ENCODE measurements at places on chromosomes 1 and 21.

GRCh38 chr1:151716771-151717631 lies at the start of gene CELF3:
CELF3 (minus strand) TSS chr1:151716803; CDS start chr1:151716020, 783 bp downstream.
- DNase-seq: no peak

DNA sequence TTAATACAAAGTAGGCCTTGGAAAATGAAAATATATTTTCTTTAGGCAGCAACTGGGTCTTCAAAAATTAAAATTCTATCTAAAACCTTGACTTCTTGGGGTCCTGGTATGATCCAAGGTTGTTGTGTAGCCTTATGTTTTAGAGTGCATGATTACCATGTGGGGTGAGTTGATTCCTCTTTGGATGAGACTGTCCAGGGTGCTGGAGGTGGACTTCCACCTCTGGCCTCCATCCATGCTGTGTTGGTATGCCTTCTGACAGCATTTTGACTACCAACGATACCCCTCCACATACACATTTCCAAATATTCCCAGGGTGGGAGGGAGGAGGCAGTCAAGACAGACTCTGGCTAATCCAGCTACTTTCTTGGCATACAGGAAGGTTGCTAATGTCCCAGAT lies 205.0 kb downstream of the TNR start:
- DNase-seq: no peak

- no peak for DNase-seq
These were observed 10.2 kb downstream of the CXADR start for GRCh38 chr21:17523007-17523451.

DNA sequence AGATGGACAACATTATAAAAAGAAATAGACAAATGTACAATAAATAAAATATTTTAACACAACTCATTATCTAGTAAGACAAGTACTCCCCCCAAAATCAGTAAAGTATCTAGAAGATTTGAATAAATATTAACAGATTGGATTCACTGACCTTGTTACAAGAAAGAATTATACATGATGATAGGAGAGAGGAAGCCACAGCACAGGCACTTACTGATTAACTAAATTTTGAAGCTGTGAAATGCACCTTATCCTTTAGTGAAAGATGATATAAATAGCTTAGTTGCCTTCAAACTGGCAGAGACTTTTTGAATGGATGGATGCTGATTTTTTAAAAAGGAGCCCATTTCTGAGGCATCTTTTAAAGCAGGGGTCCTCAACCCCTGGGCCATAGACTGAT lies 8.5 kb downstream of the CR1 start:
- DNase-seq: no peak

GRCh38 chr1:220283625-220284024 lies 11.4 kb upstream of the RAB3GAP2 start:
- no peak for DNase-seq

GRCh38 chr1:39391691-39392679 lies 99.5 kb upstream of the BMP8A start:
- DNase-seq: no peak

GRCh38 chr1:110533230-110533629 lies 14.3 kb upstream of the KCNA10 start:
- no peak for DNase-seq

- DNase-seq: no peak
These were observed 39.9 kb upstream of the TENT5C start for GRCh38 chr1:117565745-117566455.

- DNase-seq: no peak
These were observed 216.4 kb downstream of the SLC44A5 start for GRCh38 chr1:75394386-75395139.

DNA sequence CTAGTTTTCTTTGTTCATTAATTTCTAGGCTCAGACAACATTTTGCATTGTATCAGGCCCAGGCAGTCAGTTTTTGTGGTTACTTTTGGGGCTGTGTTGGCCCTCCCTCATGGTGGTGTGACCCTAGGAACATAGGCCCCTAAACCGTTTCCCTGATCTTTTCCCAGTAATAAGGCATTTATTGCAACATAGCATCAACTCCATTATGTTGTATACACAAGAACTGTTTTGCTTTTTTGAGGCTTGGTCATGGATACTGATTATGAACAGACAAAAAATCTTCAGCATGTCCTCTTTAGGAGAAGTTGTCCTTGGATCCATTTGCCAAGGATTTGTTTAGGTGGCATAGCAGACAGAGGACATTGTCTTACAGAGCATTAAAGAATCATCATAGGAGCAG lies 10.3 kb downstream of the B3GALT2 start:
- DNase-seq: no peak

DNA sequence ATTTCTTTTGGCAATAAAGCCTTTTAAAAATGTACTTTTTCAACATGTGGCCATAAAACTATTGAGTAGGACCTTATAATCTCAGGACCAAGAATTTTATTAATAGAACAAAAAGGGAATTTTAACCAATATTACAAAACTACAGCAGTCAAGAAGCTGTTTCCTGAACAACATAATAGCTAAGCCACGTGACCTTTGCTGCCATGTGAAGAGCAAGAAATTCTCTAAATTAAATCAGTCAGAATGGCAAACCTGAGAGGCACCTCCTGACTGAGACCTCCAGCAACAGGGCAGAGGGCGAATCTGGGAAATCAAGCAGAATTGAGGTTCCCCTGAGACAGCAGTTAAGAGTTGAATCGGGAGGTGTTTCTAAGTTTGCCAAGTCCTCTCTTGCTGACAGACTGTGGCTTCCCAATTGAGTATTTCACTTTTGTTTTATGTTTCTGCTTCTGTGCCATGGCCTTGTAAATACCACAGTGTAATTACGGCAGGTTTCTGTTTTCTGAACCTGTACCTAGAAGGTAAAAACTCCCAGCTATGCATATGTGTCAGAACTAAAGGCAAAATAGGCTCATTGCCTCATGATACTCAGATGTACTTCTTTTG lies 358.4 kb downstream of the NTNG1 start:
- DNase-seq: peak; percentile 56

- no peak for DNase-seq
These were observed 24.1 kb downstream of the KCNJ15 start for GRCh38 chr21:38280867-38281266.

- DNase-seq: no peak
These were observed 404 bp upstream of the CPLANE2 start for GRCh38 chr1:16237343-16237830.

GRCh38 chr1:19616489-19616888 lies 27.6 kb upstream of the NBL1 start:
- DNase-seq: no peak

GRCh38 chr1:107413951-107414350 lies 273.1 kb downstream of the NTNG1 start:
- no peak for DNase-seq

DNA sequence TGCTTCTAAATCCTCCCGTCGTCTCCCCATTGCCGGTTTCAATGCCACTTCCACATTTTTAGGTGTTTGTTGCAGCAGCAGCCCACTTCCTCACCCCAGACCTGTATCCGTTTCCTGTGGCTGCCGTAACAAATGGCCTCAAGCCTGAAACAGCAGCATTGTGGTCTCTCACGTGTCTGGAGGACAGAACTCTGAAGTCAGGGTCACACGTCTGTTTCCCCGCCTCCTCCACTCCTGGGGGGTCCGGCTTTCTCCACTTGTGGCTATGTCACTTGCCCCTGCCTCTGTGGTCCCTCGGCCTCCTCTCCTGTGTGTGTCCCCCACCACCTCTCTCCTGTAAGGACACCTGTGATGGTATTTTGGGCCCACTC lies 21.8 kb downstream of the TRPM2 start:
- no peak for DNase-seq

DNA sequence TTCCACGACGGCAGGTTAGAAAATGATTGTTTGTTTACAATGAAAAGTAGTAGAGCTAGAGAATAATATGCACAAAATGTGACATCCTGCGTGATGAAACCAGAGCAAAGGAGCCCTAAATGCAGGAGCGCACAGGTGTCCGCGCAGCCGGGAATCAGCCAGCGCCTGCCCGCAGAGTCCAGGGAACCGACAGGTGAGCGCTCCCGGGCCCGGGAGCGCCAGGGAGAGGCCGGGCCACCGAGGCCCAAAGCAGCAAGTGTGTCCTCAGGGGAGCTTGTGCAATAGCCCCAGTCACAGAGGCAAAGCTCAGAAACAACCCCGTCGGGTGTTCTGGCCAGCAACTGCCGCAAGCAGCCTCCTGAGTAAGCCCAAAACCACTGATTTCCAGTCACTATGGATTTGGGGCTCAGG lies 789 bp upstream of the GALE start:
- DNase-seq: no peak

DNA sequence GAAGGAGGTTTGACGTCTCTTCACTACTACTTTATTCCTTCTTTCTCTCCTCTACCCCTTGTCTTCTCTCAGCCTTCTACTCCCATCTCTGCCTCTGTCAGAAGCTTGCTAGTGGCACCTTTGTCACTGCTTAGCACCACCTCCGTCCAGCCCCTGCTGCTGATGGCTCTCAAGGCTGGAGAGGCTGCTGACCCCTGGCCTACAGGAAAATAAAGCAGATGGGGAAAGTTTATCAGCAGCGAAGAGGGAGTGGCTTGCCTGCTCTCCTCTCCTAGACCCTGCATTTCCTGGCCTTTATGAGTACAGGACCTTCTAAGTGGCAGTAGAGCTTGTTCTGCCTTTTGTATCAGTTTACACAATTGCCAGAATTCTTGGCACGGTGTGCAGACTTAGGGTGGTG lies 27.0 kb downstream of the PROX1 start:
- no peak for DNase-seq

- no peak for DNase-seq
These were observed 56.6 kb downstream of the PCNX2 start for GRCh38 chr1:233238884-233239431.

All from GM12864 (cell line).